Fibroblast of the aortic adventitia (primary cell): ENCODE measurements at places on chromosomes 7 and 10.
A peak's percentile ranks its signal among the peaks of the same experiment; 100 is the strongest.

- peak; percentile 60 for DNase-seq
Observed at GRCh38 chr10:35398355-35398754, 62.0 kb downstream of the CCNY start.

GRCh38 chr10:3689871-3690510, 95.0 kb downstream of the KLF6 start:
- no peak for DNase-seq

DNA sequence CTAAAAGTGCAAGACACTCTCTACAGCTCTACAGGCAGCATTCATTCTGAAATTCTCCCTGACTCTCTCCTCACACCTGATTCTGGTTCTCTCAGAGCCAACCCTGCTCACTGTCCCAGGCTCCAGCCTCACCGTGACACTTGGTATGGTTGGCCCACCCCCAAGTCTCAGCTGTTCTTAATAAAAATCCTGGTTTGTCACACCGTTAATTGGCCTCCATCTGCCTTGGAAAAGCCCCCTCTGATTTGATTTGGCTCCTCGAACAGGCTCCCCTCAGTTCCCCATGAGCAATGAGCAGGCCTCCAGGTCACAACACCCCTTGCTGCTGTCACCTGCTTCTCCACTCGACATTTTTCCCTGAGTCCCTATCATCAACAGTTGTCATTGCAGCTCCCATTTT, 507.3 kb upstream of the AUTS2 start:
- no peak for DNase-seq

GRCh38 chr10:129369566-129369965, 97.5 kb upstream of the MGMT start:
- DNase-seq: no peak

DNA sequence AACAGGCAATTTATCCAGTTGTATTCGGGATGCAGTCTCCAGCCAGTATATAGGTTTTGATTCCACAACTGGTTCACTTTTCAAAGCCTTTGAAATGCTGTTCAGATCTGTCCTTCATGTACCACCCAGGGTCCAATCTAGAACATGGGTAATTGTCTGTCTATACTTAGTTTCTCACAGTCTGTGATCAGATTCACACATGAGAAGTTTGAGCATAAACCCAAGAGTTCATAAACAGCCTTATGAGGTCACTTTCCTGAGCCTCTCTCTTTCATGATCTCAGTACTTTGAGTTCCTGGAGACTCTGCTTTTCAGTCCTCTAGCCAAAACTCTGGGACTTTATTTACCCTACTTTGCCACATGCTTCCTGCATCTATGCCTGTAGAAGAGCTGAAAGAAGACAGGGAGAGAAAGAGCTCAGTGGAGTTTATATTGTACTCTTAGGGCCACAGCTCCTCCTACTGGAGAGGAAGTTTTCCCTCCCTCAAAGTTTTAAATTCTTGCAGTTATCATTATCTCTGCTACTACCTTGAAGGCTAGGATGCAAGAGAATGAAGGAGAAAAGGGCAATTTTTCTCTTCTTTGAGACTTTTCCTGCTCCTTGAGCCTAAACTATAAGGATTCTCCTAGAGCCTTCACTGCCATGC, 172.0 kb downstream of the ZEB1 start:
- peak; percentile 63 for DNase-seq

DNA sequence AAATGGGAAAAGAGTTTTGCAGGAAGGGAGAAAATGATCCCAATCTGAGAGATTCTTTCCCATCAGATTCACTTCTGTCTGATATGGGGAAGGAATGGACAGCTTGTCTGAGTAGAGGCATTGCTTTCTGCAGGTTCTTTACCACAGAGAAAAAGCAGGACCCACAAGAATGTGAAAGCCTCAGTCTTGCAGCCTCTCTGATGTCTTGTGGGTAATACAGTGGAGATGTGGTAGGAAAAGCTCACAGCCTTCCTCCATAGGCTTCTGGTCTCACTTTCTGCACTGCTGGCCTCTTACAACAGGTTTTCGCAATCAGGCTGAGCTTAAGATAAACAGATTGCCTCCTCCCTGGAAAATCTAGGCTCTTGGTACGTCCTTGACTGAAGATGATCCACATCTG, 551 bp downstream of the IFIT1 start:
- DNase-seq: peak; percentile 89

- no peak for DNase-seq
Observed at GRCh38 chr7:31683445-31684225, 3.4 kb upstream of the PPP1R17 start.

- DNase-seq: no peak
Observed at GRCh38 chr10:78780551-78780961, 288.2 kb upstream of the ZMIZ1 start.

- peak; percentile 53 for DNase-seq
Observed at GRCh38 chr7:73626814-73627213, 2.5 kb upstream of the MLXIPL start.

DNA sequence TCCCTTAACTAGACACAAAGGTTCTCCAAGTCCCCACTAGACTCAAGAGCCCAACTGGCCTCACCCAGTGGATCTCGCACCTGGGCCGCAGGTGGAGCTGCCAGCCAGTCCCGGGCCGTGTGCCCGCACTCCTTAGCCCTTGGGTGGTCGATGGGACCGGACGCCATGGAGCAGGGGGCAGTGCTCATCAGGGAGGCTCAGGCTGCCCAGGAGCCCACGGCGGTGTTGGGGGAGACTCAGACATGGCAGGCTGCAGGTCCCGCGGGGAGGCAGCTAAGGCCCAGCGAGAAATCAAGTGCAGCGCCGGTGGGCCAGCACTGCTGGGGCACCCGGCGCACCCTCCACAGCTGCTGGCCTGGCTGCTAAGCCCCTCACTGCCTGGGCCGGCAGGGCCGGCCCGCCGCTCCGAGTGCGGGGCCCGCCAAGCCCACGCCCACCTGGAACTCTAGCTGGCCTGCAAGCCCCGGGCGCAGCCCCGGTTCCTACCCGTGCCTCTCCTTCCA, 130.5 kb downstream of the RALA start:
- no peak for DNase-seq

GRCh38 chr10:121337427-121337826, 260.8 kb downstream of the FGFR2 start:
- DNase-seq: no peak

DNA sequence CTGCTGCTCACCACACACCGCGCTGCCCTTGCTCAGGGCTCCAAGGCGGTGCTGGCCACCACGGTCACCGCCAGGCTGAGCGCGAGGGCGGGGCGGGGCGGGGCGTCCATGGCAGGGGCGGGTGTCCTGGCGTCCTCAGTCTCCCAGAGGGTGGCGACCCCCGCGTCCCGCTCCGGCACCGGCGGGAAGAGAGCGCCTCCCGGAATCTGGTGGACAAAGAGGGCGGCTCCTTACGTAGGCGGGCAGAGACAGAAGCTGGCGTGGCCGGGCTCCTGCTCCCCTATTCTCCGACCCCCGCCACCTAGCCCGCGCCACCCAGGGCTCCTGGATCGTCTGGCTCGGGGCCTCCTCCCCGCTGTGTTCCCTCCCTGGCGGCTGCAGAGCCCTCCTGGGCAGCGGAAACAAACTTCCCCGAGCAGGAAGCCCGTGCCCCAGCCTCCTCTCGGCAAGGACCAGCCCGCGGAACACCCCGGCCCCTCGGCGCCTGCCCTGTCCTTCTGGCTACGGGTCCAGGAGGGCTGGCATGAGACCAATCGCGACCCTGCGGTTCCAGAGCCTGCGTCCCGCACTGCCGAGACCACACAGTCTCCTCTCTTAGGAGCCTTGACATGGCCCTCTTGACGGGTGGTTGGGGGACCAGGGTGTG, 133.8 kb upstream of the ZNF92 start:
- no peak for DNase-seq

- DNase-seq: peak; percentile 97
Observed at GRCh38 chr10:62048919-62049623, 147.6 kb downstream of the ARID5B start.

GRCh38 chr7:150377196-150377595, 1.9 kb upstream of the ZNF775 start:
- DNase-seq: no peak

DNA sequence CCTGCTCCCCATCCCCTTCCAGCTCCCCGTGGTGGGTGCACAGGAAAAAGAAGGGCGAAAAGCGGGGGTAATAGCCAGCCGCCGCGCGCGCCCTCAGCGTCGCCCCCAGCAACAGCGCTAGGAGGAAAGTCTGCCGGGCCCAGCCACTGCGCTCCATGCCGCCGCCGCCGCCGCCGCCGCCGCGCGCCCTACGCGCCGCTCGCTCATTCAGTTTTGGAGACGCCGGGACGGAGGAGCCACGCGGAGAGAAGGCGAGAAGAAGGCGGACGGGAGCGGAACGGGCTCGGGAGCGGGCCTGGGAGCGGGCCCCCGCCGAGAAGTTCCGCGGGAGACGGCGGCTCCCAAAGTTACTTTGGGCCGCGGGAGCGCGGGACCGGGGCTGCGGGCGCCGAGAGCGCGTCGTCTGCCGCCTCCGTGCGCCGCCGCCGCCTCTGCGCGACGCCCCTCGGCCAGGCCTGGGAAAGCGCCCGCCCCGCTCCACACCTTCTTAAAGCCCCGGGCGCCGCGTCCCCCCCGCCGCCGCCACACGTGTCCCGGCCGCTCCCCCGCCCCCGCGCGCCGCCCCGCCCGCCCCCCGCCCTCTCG, at the start of gene RELN:
RELN (minus strand) TSS at position 459 of the 585 bp plus-strand sequence; CDS start at position 157, 302 bp downstream.
- DNase-seq: peak; percentile 22

DNA sequence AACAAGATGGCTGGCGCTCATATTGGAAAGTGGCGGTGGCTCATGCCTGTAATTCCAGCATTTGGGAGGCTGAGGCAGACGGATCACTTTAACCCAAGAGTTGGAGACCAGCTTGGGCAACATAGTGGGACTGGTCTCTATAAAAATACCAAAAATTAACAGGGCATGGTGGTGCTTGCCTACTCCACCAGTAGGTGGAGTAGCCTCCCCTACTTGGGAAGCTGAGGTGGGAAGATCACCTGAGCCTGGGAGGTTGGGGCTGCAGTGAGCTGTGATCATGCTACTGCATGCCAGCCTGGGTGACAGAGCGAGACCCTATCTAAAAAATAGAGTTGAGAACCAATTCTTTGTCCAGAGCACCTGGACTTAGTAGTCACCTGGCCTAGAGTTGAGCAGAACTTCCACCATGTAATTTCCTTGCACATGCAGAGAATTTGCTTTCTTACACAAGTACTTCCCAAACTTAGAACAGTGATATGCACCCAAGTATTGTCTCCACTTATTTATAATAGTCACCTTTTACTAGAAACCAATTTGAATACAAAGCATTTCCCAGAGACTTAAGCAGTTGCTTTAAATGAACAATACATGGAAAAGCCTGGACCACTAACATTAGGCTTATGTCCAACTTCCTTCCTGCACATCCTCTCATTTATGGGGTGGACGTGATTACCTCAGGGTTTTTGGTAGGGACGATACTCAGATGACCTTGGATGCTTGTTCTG, 15.9 kb downstream of the LAMB4 start:
- DNase-seq: no peak

GRCh38 chr10:129033790-129034272, 433.2 kb upstream of the MGMT start:
- DNase-seq: no peak

DNA sequence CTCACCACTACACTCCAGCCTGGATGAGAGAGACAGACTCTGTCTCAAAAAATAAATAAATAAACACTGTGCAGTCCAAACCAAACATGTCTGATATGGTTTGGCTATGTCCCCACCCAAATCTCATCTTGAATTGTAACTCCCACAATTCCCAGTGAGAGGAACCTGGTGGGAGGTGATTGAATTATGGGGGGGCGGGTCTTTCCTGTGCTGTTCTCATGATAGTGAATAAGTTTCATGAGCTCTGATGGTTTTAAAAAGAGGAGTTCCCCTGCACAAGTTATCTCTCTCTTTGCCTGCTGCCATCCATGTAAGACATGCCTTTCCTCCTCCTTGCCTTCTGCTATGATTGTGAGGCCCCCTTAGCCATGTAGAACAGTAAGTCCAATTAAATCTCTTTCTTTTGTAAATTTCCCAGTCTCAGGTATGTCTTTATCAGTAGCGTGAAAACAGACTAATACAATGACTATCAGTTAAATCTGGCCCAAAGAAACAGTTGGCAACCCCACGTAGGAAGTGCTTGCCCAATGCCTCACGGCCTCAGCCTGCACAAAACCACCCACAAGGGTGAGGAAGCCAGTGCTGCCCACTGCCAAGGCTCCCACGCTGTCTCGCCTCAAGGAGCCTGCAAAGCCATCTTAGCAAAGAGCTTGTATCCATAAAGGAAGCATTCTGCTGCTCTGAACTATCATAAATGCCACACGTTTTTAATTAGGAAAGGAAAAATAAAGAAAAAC, 64.7 kb downstream of the PIK3AP1 start:
- DNase-seq: no peak

DNA sequence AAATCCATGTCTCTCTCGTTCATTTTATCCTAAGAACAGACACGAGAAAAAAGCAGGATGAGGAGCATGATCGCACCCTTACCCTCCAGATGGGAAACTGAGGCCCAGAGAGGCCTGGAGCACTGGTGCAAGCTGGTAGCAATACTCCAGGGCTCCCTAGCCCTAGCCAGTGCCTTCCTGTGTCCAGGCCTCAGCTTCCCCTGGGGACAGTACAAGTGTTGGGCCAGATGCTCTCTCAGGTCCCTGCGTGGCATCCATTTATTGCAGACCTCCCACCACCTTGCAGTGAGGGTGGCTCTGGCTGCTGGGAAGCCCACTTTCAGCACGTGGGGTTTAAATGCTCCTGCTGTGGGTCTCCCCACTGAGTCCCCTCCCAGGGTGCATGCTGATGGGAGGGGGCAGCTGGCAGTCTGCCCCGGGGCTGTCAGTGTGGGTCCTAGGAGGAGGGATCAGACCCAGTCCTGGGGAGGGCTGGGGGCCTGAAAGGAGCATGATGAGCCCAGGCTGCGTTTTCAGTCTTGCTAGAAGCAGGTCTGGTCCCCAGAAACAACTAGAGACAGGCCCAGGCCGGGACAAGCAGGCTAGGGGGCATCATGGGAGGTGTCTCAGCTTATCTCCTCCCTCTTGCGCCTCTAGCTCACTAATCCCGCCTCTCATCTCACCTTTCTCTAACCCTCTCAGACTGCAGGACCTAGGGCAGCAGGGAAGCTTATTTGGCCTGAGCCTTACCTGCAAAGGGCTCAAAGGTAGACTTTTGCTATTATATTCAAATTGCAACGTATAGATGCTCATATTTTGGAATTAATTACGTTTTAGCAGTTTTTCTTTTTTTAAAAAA, 662 bp upstream of the PPIF start:
- DNase-seq: no peak

GRCh38 chr10:35219891-35220890, 93.5 kb downstream of the CREM start:
- peak; percentile 53 for DNase-seq

- peak; percentile 53 for DNase-seq
Observed at GRCh38 chr7:40542982-40543741, 408.4 kb downstream of the SUGCT start.

DNA sequence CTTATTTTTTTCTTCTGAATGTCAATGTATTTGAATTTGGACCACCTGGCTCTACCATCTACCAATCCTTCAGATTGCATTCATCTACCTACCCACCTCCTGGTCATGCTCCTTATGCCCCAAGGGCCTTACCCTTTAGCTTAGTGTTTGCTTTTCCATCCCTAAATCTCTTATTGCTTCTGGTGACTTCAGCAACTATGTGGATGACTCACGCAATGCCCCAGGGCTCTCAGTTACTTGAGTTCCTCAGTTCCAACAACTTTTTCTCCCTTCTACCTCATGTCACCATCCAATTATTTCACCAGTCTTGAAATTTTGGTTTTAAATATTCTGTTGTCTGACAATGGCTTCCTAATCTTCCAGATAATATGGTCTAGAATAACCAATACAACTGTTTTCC, 118.9 kb downstream of the CFAP58 start:
- peak; percentile 37 for DNase-seq
